ENCODE measurements at places on chromosomes 7 and 10.
A peak's percentile ranks its signal among the peaks of the same experiment; 100 is the strongest.

- DNase-seq = no peak
These were observed 189.6 kb downstream of the TNS3 start for GRCh38 chr7:47392241-47392759.

GRCh38 chr7:24797270-24797669 lies 40.0 kb upstream of the GSDME start:
- DNase-seq = no peak

- no peak for DNase-seq
These were observed 266.8 kb downstream of the DIP2C start for GRCh38 chr10:422675-423074.

DNA sequence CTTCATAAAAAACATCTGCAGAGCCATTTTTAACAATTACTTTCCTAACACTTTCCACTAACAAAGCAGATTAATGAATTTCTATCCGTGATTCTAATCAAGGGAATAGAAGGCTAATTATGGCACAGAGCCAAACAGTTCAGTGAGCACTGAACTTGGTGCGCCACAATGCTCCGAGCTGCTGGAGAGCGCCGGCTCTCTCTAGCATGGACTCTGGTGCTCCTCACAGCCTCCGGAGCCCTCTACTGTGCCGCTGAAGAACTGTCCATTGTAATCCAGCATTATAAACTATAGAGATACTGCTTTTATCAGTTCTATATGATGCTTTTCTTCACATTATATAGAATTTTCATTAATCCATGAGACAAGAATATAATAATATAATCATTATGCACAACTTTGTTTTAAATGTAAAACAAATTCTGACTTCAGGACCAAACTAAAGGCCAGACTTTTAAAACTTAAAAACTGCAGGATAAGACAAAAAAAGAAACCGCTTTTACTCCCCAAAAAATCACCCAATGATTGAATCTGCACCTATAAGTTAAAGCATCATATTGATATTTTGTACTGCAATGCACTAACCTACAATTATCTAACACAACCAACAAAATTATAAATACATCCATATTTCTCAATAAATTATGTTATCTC lies 123.6 kb downstream of the RNF32 start:
- DNase-seq = peak; percentile 50

DNA sequence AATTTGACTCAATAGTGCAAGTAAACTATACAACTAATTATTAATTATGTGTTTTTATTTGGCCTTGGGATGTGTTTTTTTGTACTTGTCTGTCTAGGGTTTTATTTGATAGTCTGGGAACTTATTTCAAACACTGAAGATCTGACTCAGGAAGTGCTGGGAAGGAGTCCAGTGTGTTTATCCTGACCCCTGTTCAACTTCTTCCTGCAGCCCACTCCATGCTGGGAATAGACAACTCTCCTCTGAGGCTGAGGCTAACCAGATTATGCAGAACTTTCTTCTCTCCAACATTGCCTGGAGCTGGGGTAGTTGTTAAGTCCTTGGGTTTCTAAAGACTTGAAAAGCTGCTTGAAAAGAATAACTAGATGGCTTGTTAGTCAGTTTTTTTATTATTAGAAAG lies 6.9 kb downstream of the CISD1 start:
- no peak for DNase-seq

DNA sequence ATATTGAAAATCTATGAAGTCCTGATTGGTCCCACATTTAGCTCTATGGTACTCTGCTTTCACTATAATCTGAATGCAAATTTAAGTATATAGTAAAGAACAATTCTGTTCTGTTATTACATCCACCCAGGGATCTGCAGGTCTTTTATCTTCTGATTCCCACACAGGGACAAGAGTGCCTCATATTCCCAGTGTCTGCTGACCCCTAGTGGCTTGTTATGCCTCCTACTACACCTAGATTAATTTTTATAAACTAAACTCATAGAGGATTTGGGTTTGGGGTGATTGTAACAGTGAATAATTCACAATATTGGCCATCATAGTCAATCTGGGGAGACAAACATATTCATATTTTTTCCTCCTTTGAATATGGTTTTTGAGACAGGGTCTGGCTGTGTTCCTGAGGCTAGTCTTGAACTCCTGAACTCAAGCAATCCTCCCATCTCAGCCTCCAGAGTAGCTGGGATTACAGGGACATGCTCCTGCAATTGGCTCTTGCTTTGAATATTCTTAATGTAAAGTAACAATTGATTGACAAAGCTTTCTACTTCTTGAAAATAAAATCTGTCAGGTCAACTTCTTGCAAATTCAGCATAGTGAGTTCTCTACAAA lies 282.1 kb downstream of the KCND2 start:
- peak; percentile 51 for DNase-seq

DNA sequence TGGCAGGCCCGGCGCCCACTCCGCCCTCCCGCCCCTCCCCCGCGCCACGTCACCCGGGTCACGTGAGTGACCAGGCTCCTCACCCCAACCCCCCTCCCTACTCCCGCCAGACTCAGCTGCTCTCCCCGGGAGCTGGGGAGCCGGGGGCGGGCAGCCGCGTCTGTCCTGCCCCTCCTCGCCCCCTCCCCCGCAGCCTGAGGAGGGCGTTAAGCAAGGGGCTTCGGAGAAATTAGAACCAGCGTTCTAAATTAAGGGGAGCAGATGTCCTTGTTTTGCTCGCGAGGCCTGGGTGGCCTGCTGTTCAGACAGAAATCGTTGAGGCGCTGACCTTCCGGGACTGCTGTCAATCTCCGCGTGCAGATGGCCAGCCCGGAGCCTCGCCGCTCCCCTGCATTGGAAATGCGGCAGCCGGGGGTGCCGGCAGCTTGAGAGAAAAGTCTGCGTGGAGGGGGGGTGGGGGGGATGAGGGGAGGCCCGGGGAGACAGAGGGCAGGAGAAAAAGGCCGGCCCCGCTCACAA lies 102.2 kb upstream of the ZNF438 start:
- peak; percentile 77 for DNase-seq

DNA sequence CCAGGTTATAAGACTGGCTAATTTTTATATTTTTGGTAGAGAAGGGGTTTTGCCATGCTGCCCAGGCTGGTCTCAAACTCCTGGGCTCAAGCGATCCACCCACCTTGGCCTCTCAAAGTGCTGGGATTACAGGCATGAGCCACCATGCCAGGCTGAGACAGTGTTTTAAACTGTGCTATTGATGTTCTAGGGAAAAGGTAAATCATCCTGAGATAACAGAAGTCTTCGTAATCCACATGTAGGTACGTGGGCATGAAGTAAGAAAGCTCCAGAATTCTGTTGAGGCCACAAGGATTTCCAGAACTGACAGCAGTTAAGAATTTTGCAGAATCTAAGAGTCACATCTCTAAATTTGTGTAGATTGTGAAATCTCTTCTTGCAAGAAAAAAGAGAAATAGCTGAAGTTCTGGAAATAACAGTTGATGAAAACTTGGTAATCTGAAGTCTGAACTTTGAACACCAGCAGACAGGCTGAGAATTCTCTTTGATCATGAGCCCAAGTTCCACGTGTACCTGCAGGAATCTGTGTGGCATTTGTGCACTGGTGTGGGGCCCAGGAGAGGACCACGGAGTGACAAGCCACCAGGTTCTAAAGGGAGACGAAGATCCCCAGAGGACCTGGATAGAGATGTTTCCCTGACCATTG lies 24.6 kb downstream of the C7orf33 start:
- no peak for DNase-seq

DNA sequence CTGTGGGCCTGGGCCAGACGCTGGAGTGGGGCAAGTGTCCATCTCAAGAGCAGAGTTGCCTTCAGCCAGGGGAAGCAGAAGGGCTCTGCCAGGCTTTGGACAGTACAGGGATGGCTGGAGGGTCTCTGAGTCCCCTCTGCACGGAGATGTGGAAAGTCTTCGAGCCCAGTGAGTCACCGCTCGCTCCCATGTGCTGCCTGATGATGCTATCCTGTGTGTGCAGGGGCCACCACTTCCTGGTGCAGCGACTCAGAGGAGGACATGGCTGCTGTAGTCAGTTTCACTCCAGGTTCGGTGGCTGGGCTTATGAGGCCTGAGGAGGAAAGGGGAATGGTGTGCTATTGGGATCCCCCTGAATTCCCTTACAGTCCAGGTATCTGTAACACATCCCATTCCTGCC lies 6.0 kb downstream of the ADCYAP1R1 start:
- DNase-seq = no peak

DNA sequence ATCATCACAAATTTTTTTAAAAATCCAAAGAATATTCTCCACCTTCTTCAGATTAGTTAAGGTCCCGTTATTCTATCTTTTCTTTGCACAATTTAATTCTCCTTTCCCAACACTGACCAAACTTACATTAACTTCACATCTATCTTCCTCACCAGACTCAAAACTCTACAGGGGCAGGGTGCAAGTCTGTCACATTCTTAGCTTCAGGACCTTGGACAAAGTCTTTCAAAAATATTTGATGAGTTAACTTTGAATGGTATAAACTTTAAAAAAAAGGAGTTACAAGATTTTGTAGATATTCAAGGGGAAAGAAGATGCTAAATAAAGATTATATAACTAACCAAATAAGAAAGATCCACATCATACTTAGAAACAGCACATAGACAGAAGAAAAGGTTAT lies 132.7 kb downstream of the ZNF438 start:
- no peak for DNase-seq

DNA sequence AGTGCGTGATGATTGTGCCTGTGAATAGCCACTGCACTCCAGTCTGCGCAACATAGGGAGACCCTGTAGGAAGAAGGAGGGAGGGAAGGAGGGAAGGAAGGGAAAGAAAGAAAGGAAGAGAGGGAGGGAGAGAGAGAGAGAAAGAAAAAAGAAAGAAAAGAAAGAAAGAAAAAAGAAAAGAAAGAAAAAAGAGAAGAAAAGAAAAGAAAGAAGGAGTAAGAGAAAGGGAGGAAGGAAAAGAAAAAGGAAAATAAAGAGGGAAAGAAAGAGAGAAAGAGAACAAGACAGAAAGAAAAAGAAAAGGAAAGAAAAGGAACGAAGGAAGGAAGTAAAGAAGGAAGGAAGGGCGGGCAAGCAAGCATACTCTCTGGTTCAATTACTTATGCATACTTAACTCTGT lies 112.9 kb upstream of the ANK3 start:
- no peak for DNase-seq

GRCh38 chr10:132512693-132513345 lies 24.8 kb upstream of the INPP5A start:
- no peak for DNase-seq

DNA sequence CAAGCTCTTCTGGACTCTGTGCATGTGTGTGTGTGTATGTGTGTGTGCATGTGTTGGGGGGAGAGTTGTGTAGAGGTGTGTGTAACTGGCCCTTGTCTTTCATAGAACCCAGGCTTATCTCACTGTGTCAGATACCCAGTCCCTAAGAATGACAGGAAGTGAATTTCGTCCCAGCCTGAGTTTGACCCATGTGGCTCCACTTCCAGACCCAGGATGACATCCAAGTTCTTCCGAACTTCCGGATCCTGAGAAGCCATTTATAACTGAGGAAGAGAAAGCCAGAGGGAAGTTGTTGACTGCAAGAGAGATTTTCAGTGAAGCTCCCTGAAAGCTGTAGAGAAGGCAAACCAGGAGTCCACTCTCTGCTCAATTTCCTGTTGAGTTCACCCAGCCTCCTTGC lies 53.2 kb downstream of the ADRB1 start:
- no peak for DNase-seq

DNA sequence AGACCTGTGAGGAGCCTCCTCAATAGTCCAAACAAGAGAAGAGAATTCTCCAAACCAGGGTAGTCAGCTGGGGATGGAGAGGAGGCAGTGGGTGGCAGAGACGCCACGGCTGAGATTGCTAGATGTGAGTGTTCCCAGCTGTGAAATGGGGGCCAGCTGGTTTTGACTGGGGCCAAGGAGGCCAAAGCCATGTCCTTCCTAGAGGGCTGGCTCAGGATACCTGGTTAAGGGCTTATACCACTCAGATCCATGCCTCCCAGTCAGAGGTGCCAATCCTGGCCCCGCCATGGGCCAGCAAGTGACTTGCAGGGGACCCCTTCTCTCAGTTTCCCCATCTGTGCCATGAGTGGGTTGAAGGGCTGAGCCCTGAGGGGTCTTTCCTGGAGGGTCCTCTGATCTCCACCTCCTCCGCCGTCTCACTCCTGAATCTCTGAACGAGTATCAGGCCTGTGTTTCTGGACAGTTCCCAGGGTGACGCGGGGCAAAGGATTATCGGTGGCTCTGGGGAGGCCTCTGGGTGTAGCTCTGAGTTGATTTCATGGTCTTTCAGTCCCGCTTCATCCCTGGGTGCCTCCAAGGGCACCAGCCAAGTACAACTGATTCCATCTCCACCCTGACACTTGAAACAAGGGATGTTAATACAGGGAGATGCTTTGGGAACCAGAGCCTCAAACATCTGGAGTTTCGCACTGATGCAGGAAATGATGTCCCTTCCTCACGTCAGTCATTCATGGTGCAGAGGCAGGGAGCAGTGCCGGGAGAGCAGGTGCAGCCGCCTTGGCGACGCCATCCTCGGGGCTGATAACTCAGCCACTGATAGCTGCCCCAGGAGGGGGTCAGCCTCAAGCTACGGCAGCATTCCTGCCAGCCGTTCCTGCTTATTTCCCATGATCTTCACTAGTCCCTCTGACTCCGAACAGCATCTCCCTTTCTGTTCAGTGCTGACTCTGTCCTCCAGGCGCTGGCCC lies 126.7 kb downstream of the RGS10 start:
- DNase-seq = no peak

DNA sequence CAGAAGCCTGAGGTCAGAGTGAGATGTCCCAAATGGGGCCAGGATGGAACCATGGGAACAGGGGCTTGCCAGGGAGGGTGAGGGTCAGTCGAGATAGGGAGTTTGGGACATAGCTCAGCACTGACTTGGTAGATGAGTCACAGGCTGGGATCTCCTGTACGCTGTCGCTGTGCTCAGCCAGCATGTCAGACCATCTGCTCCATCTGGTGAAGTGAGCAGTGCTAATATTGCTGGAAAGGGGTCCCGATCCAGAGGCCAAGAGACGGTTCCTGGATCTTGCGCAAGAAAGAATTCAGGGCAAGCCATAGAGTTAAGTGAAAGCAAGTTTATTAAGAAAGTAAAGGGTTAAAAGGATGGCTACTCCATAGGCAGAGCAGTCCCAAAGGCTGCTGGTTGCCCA lies 505.6 kb downstream of the GALNT17 start:
- DNase-seq = no peak

DNA sequence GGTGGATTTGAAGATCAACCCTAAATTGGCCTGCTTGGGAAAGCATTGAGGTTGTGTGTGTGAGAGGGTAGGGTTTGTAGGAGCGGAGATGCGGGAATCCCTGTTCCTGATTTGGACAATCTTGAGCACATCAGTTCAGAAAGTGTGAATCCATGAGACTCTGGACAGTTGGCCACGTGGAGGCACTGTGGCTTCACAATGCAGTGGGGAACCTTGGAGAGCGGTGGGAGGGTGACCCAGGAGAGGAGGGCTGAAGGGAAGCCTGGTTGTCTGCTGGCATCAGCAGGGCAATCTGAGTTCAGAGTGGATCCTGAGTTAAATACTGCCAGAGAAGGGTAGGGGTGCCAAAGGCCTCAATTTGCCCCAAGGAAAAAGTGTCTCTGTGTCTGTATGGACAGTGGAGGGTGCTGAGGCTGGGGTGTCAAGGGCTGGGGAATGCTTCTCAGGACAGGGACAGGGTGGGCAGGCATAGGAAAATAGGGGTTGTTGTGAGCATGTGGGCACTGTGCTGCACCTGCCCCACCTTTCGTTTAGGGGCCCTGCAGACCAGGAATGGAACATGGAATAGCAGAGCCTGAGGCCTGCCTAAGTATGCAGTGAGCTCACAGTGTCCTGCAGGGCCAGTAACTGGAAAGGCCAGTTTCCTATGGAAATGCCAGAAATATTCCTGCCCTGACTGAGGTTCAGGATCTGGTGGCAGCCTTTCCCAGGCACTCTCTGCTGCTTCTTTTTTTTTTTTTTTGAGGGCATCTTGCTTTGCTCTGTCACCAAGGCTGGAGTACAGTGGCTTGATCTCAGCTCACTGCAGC lies 162.9 kb upstream of the PRSS58 start:
- peak; percentile 24 for DNase-seq

GRCh38 chr7:127256041-127256725 lies 3.4 kb upstream of the GRM8 start:
- DNase-seq = no peak

All from nephron progenitor cell (in vitro differentiated cells).